ENCODE measurements at places on chromosomes 2 and 18.

DNA sequence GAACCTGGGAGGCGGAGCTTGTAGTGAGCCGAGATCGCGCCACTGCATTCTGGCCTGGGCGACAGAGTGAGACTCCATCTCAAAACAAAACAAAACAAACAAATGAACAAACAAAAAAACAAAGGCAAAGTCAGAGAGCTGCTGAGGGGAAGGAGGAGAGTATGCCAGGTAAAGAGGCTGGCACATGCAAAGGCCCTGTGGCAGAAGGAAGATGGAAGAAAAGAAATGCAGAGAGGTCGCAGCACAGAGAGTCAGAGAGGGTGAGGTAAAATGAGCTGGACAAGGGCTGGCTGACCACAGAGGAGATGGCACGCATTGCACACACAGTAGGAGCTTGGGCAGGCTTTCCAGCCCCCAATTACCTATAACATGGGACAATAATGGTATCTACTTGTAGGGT, 47.0 kb downstream of the FAM178B start:
- no peak for DNase-seq

GRCh38 chr2:239401881-239402233, 1.0 kb upstream of the HDAC4 start:
- DNase-seq: no peak

DNA sequence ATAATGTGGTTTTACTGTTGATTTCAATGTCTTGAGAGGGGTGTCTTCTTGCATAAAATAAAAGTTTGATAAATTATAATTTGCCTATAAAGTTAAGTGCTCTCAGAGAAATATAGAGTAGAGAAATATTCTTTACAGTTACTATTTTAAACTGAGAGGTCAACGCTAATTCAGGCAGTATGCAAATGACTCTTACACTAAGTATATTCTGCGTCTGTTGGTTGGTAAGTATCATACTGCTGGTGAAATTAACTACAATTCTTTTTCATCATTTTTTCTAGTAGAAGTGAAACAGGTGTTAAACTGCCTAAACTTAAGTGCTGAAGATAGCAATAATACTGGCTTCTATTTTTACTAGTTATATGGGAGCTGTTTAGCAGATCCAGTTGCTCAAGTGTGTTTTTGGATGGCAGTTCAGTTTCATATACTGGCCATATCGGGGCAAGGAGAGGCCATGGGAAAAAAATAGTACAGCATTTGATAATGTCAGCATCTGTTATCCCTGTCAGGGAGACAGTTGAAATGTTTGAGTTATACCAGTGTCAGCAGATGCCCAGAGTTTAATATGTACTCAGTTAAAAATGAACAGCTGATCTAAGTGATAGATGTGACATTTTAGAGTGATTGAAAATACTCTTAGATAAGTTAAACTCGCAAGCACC, 86.2 kb downstream of the MIB1 start:
- DNase-seq: no peak

GRCh38 chr2:68878753-68879152, 7.6 kb upstream of the BMP10 start:
- no peak for DNase-seq

GRCh38 chr18:7824970-7825369, 257.9 kb downstream of the PTPRM start:
- no peak for DNase-seq

- DNase-seq: no peak
These were observed 78.2 kb downstream of the THNSL2 start for GRCh38 chr2:88248280-88248828.

DNA sequence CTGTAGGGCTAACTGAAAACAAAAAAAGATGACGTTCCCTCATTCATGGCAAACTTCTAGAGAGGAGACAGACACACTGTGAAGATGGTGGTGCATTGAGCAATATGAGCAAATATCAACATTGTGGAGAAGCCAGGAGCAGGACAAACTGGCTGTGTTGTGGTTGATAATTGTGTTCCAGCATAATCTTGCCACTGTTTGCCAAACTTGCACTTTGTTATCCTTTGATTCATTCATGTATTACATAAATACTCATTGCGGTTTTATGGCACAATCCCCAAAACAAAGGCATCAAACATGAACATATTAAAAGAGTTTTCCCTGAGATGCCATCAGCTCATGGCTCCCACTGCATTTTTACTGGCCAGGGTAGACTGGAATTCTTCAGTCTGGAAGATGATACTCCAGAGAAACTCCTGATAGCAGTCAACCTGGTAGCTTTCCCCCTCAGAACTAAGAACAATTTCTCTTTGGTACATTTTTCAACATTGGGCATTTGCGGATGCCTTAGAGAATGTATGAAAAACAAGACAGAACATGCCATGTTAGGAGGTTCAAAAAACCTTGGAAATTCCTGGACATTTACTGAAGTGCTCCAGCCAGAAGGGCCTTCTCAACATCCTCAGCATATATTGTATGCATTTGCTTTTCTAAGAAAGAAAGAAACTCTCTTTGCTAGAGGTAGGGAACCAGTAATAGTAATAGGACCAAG, 487.4 kb upstream of the CELF4 start:
- DNase-seq: no peak

DNA sequence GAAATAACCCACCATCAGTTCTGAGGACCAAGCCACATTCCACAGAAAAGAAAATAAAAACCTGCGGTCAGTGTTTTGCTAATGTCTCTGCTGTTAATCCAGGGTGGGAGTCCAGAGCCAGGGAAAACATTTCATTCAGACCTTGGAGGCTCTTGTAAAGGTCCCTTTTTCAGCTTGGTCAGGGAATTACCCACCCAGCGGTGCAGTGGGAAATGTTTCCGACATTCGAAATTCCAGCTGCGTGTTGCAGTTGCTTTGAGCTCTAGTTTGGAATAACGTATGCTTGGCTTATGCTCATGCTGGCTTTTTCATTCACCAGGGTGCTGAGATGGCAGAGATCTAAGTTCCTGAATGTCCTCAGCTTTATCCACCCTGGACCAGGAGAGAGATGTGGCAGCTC, 219.1 kb downstream of the TRIB2 start:
- no peak for DNase-seq

DNA sequence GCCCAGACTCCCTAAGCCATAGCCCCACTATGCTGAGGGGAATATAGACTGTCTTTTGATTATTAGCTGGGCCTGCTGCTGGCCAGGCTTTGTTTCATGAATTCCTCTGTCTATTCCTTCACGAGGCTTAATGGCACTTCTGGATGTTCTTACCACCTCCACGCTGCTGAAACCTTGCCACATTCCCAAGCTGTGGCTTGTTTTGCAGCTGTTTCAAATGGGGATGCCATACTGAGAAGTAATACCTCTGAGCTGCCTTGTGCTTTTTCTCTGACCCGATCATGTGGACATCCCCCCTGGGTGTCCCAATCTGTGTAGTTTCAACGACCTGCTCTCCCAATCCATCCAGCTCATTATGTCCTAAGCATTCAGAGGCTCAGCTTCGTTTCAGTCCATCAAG, 114.1 kb downstream of the ICOS start:
- DNase-seq: no peak

Measured in stimulated activated CD4-positive, alpha-beta T cell treated with anti-CD3 and anti-CD28 coated beads, TNF-alpha, amount 100 ng/mL, for 1 hour (primary cell).